ENCODE measurements at places on chromosomes 5 and 9.

DNA sequence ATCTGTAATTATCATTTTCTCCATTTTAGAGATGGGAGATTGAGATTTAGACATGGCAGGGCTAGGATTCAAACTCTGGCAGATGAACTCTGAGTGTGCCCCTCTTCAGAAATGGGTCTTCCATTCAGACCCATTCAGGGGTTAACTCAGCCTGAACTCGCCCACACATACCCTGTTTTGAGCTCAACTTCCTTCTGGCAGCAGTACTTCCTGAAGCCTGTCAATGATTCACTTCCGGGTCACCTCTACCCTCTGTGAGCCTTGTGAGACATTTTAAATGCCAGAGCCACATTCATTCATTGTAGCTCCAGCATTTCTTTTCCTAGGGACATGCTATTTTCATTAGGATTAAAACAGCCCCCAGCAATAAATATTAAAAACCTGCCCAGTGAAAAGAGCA lies 209.3 kb upstream of the SLC24A2 start:
- DNase-seq = no peak

DNA sequence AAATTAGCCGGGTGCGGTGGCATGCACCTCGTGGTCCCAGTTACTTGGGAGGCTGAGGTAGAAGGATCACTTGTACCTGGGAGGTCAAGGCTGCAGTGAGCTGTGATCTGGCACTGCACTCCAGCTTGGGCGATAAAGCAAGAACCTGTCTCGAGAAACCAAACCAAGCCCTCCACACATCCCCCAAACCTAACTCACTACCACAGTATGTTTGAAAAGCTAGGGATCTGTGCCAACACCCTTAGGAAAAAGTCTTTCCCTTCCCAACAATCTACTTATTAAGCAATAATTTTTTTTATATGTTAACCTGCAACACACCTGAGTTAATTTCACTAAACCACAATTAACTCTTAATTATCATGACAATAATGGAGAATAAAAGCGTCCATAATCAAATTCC lies 2.2 kb downstream of the UBTD2 start:
- DNase-seq = no peak

DNA sequence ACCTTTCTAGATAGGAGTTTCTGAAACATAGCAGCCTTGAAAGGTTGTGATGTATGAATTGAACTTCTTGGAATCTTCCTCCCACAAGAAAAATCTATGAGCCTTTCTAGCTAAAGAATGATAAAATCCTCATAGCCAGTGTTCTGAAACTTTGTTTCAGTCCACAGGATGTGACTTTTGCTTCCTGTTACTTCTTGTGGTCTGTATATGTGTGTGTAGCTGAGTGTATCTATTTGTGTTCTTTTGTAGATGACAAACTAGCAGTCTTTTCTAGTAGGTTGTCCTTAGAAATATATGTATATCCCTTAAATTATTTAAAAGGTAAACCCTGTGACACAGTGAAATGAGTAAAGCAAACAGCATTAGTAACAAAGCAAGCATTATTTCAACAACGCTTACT lies 188.8 kb downstream of the MRPS30 start:
- DNase-seq = no peak

GRCh38 chr5:155434681-155435080 lies 421.1 kb downstream of the KIF4B start:
- DNase-seq = no peak

DNA sequence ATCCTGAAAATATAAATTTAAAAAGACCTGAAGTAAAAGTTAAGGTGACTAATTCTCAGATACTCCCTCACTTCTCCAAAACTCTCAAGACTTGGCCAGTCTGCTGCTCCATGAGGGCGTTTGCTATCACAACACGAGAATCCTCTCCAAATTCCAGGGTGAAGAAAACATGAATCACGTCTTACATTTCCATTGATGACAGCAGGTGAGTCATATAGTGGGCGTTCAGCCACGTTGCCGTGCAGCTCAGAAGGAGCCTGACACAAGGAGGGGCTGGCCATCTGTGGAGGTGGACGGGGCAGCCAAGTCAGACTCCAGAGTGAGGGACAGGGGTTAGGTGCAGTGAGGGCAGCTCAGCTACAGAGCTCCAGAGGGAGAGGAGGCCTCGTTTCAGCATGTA lies 555.1 kb upstream of the ADAMTS16 start:
- no peak for DNase-seq

GRCh38 chr9:75111019-75111622 lies 22.8 kb downstream of the OSTF1 start:
- DNase-seq = no peak

DNA sequence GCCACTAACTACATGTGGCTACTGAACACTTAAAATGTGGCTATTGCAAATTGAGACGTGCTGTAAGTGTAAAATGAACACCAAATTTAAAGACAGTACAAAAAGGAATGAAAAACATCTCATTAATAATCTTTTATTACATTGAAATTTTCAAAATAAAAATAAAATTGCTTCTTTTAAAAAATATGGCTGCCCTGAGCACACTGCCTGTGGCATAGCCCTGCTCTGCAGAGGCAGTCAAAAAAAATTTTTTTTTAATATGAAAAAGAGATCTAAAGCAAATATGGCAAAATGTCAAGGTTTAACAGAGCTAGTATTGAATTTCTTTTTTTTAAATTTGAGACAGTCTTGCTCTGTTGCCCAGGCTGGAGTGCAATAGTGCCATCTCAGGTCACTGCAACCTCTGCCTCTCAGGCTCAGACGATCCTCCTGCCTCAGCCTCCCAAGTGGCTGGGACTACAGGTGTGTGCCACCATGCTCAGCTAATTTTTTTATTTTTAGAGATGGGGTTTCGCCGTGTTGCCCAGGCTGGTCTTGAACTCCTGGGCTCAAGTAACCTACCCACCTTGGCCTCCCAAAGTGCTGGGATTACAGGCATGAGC lies 25.6 kb downstream of the CARNMT1 start:
- no peak for DNase-seq

DNA sequence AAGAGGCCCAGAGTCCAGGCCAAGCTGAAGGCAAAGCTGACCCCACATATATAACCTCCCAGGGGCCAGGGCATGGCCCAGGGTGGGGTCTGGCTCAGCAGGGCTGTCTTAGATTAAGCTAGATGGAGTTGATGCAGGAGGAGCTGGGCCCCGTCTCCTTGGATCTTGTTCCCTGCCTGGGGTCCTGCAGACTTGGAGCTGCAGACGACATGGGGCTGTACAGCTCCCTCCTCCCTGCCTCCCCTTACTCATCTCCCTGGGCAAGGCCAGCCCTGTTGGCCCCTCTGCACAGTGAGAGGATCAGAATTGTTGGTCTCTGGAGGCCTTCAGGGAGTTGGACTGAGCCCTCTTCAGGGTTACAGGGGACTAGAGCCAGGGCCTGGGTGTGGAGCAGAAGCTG lies 134.9 kb downstream of the RGS3 start:
- no peak for DNase-seq

GRCh38 chr9:120892748-120893610 lies 16.0 kb upstream of the PHF19 start:
- DNase-seq = no peak

DNA sequence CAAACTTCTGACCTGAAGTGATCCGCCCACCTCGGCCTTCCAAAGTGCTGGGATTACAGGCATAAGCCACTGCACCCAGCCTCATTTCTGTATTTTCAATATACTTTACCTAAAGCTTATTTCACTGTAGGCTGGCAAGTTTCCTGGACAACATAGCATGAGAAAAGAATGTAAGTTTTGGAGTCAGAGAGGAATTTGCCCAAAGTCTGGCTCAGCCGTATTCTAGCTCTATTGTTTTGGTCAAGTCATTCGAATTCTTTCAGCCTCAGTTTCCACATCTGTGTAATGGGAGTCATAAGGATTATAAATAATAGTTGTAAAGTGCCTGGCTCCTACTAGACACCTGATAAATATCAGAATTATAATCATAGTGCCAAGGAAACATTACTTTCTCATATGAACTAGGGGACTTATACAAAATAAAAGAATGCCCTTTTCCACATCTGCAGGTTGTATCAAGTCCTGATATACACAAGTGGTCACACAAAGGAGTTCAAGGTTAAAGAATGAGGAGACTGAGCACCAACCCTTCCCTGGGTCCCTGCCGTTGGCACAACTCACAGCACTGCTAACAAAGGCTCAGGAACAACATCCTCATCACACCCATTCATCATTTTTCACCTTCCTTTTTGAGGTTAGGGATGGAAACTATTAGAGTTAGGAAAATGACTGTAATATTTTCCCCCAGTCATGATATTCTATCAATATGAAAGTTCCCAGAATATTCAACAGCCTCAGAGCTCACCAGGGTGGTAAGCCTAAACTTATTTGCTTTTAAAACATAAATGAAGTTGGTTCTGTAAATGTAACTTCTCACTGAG lies 34.6 kb upstream of the RAI14 start:
- no peak for DNase-seq

DNA sequence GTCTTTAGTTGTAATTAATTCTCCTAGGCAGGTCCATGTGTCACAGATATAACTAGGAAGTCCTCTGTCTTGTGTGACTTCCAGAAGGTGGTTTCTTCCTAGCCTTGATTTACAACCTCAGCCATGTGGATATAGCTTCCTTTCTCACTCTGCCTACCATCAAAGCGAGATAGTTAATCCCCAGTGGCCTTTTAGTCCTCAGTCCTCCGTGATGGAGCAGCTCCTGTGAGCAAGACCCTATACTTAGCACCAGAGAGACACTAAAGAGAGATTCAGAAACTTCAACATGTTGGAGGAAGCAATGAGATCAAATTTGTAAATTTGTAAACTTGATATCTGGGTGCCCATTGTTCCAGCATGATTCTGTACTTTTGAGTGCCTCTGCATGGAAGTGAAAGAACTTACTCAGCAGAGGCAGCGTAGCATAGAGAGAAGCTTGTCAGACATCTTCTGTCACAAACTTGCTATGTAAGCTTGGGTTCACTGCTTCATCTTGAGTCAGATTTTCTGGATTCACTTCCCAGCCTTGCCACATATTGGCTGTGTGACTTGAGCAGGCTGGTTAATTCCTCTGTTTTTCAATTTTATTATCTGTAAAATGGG lies 170.2 kb upstream of the NR3C1 start:
- no peak for DNase-seq

DNA sequence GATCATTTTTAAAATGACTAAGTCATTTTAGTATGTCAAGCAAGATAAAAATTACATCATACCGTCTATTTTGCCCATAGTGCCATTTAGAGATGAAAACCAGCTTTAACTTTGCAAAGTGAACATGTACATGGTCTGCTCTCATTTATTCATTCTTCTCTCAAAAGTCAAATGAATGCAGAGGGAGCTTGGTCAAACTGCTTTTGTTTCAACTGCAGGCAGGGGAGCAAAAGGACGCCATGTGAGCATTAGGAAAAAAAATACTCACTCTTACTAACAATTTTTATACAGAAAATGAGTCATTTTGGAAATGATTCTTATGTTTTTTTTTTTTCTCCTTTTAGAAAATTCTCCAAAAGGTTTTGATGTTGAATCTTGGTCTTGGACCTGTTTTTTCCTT lies 15.7 kb downstream of the SCGB3A1 start:
- no peak for DNase-seq

GRCh38 chr9:123488722-123489321 lies 132.8 kb downstream of the CRB2 start:
- DNase-seq = no peak

DNA sequence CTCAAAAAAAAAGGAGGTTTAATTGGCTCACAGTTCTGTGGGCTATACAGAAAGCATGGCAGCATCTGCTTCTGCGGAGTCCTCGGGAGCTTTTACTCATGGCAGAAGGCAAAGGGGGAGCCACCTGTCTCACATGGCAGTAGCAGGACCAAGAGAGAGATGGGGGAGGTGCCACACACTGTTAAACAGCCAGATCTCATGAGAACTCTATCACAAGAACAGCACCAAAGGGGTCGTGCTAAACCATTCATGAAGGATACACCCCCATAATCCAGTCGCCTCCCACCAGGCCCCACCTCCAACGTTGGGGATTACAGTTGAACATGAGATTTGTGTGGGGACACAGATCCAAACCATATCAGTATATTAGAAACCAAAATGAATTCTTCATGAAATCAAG lies 28.3 kb upstream of the CXXC5 start:
- DNase-seq = no peak

DNA sequence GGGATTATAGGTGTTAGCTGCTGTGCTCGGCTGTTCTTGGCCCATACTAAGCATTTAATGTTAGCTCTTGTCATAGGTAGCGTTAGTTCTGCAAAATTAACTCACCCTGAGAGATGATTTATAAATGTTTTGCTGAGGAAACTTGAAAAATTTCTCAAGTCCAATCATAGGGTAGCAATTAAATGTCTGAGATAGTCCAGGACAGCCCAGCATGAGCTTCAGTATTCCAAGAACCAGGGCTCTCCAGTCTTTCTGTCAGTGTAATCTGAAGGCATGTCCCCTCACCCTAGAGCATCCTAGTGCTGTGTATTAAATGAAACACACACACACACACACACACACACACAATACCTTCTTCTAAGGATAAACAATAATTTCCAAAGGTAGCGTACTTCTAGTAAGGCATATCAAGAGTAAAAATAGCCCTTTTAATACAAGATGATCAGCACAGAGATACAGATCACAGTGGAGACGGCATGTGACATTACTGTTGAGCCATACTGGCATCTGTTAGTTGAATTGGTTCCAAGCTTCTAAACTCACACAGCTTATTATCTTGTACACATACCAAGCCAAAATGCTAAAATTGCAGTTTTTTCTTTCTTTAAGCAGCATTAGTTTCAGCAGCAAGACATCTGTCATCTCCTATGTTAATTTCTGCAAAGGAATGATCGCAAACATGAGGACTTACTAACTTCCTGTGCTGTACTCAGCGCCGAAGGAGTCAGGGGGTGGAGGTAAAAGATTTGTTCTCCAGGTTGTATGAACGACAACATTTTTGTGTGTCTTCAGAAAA lies 46.3 kb upstream of the JMY start:
- no peak for DNase-seq

DNA sequence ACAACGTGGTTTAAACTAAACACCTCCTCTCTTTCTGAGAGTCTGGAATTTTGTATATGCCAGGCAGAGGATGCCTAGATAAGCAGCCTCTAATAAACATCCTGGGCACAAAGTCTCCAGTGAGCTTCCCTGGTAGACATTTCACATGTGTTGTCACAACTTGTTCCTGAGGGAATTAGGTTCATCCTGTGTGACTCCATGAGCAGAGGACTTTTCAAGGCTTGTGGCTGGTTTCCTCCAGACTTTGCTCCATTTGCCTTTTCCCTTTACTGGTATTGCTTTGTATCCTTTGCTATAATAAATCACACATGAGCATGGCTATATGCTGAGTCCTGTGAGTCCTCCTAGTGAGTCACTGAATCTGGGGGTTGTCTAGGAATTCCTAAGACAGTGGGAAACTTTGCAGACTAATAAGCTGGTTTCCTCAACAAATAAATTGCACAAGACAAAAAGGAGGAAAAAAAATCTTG lies 77.4 kb downstream of the NR2F1-AS1 start:
- DNase-seq = no peak

DNA sequence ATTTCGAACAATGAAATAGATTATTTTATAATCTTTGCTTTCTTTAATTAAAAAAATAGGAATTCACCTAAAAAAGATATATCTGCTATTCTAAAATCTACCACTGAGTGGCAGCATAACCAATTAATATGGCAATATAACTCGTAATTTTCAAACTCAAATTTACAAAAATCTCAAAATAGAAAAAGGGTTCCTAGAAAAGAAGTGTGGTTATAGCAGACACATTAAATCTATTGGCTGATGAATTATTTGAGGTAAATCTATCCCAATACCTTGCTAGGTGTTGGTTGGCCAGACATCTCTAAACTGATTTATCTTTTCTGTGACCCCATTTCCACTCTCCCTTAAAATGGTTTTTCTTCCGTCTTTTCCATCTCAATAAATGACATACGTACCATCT lies 30.2 kb upstream of the NRG2 start:
- DNase-seq = no peak

GRCh38 chr5:140611020-140611521 lies 21.9 kb downstream of the CD14 start:
- no peak for DNase-seq

GRCh38 chr5:127970081-127970480 lies 113.5 kb upstream of the SLC12A2 start:
- no peak for DNase-seq
